ENCODE measurements at places on chromosomes 3 and 15. TPM values are rescaled to one million over a fixed set of nuclear protein-coding genes. Genes with fewer than 3 reads are reported as not detected.
A peak's percentile ranks its signal among the peaks of the same experiment; 100 is the strongest.

FMN1 gene
- total RNA-seq = 1.3 TPM

RASGRP1 gene
- total RNA-seq = 0.10 TPM

GRCh38 chr3:9105421-9105820, 142.1 kb upstream of the RAD18 start:
- DNase-seq = no peak

SPATA12 gene
- 0.18 TPM for total RNA-seq

COL6A5 gene
- total RNA-seq = 0.05 TPM

DNA sequence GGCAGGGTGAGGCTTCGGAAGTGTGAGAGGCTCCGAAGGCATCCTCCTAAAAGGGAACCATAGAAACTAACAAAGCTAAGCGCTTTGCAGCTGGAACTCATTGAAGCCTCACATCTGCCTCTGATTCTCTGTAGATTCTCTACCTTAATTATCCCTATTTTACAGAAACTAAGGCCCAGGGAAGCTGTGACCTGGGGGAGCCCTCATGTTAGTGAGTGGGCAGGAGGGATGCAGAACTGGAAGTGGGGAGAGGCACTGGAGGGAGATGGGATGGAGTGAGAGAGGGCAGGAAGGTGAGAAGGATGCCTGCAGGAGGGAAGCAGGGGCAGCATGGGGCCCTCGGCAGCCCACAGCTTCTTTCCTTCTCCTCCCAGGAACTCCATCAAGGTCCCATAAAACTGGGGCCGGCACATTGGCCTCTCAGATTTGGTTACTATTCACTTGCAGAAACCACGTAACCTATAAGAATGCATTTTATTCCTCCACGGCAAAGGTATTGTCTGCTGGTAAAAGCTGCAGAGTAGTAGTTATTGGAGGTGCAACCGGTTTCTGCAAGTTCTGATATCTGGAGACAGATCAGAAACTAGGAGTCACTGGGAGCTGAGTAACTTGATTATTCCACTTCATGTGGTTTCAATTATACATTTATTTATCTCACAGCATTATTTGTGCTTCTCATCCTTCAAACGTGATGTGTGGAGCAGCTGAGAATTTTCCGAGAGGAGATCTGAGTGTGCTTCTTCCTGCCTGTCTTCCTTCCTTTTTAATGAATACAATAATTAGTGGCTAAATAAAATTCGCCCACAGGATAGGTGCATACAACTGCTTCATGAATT, 24.0 kb upstream of the CHCHD6 start:
- DNase-seq = no peak

DNA sequence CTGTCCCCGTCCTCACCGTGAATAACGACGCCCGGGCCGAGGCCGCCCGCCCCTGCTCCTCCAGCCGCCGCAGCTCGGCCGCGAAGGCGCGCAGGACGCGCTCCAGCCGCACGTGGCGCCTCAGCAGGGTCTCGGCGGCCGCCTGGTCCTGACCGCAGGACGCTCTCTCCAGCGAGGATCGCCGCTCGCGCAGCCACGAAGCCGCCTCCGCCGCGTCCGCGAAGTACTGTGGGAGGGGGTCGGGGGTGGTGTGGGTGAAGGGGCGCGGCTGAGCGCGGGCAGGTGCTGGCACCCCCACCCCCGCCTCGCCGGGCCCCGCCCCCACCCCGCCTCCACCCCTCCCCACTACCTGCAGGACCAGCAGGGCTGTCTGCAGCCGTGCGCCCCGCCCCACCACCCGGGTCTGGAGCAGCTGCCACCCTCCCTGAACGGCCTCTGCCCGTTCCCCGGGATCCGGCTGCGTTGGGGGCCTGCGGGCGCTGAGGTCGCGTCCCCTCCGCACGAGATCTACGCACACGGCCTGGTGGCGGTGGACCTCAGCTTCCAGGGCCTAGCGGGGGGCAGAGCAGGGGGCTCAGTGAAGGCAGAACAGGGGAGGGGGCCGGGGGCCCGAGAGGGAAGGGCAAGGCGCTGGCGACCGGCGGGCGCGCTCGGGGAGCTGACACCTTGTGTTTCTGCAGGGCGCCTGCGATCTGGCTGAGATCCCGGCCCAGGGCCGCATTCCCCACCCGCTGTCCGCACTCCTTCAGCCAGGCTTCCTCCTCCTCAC, 11.7 kb downstream of the SPTBN5 start:
- no peak for DNase-seq

GRCh38 chr3:25854214-25854613, 64.3 kb downstream of the OXSM start:
- no peak for DNase-seq

- DNase-seq = no peak
Observed at GRCh38 chr3:151501171-151501922, 40.5 kb upstream of the IGSF10 start.

GRCh38 chr3:194277104-194277785, 73.9 kb downstream of the CPN2 start:
- DNase-seq = no peak

- no peak for DNase-seq
Observed at GRCh38 chr3:76570436-76571057, 469.4 kb upstream of the ROBO2 start.

GRCh38 chr15:89543389-89543788, 31.9 kb upstream of the TICRR start:
- no peak for DNase-seq

ADAMTS17 gene
- not detected for total RNA-seq

CPNE9 gene
- not detected for total RNA-seq

- no peak for DNase-seq
Observed at GRCh38 chr3:104796556-104796955, 570.2 kb upstream of the ALCAM start.

DNA sequence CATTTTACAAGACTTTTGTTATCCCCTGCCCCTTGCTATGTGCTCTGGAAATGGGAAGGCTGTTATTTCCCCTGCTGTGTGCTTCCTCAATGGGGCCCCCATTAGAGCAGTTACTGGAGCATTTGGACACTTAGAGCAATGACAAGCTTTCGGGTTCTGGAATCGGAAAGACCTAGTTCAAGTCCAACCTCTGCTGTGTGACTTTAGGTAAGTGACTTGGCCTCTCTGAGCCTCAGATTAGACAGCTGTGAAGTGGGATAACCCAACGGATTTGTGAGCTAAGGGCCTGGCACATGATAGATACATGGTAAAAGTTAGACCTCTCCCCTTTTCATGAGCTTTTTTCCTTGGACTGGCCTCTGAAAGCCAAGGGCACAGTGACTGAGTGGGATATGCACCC, 84.0 kb upstream of the SEC13 start:
- no peak for DNase-seq

DNA sequence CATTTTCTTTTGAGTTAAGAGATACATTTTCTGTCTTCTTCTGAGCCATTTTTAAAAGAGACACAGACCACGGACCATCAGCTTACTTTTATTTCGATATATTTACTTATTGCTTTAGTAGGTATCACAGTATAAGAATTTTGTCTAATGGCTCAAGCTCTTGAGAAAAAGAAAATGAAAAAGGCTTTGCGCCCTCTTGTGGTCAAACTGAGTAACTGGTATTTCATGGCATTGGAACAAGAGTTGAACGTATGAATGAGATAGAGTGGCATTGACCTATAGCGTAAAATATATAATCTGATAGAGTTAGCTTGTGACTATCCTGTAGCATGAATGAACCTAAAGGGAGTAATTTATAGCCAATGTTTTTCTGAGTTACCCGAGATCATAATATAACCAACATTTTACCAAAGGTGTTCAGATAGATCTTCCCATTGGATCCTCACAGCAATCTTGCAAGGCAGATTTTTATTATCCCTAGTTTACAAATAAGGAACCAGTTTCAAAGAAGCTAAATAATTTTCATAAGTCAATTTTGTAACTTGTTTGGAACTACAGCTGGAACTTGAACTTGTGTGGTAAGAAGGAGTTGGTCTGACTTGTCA, 154.6 kb downstream of the POLR2M start:
- DNase-seq = peak; percentile 83

CIB2 gene
- total RNA-seq = 7.5 TPM
